Stimulated activated CD4-positive, alpha-beta T cell treated with anti-CD3 and anti-CD28 coated beads, Interleukin-4, amount 100 ng/mL, for 4 hours (primary cell): ENCODE measurements at places on chromosomes 5 and 9.

GRCh38 chr9:98369066-98369425, 113.6 kb upstream of the TBC1D2 start:
- DNase-seq = no peak

- DNase-seq = no peak
Measured at GRCh38 chr9:38294220-38294960, 98.1 kb upstream of the ALDH1B1 start.

DNA sequence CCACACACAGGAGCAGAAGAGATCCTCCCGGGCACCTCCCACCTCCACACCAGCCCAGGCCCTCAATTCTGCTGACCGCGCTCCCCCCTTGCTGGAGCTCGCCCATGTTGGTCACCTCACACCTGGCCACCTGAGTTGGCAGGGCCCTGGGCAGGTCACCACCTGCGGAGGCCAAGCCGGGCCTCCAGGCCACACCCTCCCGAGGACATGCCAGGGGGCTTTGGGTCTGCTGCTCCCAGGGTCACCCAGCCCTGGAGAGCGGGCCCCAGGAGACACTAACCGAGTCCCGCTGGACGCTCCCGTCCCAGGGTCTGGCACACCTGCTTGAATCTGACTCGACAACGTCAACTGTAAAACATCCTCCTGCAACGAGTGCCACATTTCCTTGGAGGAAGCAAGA, 2.1 kb downstream of the SOHLH1 start:
- DNase-seq = no peak

DNA sequence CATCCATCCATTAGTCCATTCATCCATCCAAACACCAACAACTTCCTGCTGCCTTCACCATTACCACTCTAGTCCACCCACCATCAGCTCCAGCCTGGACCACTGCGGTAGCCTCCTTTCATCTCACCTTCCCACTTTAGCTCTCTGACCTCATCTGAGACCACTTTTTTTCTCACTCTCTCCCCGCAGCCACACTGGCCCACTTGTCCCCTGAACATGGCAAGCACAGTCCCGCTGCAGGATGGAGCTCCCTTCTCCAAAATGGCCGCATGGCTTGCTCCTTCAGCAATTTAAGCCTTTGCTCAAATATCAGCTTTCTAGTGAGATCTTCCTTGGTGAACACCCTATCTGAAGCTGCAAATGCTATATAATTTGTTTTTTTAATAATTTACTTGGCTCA, 11.1 kb downstream of the CSF1R start:
- no peak for DNase-seq

GRCh38 chr5:74848553-74849025, 17.6 kb downstream of the FAM169A start:
- DNase-seq = no peak

GRCh38 chr9:32251539-32251938, 132.9 kb upstream of the ACO1 start:
- no peak for DNase-seq

DNA sequence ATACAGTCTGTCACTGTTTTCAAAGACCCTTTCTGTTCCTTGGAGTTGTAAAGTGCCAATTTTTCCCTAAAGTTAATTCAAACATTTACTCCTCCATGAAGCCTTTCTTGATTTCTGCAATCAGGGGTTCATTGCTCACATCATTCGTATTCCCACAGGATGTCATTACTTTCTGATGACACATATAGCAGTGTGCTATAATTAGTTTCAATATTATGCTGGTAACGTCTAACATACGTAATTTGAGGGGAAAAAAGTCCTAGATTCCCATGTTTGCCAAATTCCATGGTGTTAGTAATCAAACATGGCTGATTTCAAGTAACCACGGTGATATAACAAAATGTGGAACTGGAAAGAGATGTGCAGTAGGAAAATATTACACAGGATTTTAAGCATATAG, 468.2 kb upstream of the MEF2C start:
- DNase-seq = no peak

DNA sequence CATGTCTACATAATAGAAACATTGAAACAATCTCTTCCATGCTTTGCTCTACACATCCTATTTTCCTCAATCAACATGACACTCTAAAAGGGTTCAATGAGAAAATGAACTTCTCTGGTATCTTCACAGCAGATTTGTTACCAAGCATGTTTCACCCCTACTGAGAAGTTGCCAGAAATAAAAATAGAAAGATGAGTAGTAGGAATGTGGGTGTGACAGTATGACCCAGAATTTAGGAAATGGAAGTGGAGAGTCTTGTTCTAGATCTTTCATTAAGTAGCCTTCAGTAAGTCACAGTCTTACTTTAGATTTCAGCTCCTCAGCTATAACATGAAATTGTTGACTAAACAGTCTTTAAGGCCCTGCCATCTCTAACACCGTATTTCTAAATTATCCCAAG, 581.8 kb downstream of the EFNA5 start:
- no peak for DNase-seq

- DNase-seq = no peak
Measured at GRCh38 chr5:146440353-146440752, 6.8 kb upstream of the TCERG1 start.

- DNase-seq = no peak
Measured at GRCh38 chr9:133996531-133997520, 4.7 kb upstream of the VAV2 start.

GRCh38 chr9:31470051-31470450, 914.4 kb upstream of the ACO1 start:
- DNase-seq = no peak

GRCh38 chr9:3526997-3527940, 1.5 kb upstream of the RFX3 start:
- DNase-seq = no peak

DNA sequence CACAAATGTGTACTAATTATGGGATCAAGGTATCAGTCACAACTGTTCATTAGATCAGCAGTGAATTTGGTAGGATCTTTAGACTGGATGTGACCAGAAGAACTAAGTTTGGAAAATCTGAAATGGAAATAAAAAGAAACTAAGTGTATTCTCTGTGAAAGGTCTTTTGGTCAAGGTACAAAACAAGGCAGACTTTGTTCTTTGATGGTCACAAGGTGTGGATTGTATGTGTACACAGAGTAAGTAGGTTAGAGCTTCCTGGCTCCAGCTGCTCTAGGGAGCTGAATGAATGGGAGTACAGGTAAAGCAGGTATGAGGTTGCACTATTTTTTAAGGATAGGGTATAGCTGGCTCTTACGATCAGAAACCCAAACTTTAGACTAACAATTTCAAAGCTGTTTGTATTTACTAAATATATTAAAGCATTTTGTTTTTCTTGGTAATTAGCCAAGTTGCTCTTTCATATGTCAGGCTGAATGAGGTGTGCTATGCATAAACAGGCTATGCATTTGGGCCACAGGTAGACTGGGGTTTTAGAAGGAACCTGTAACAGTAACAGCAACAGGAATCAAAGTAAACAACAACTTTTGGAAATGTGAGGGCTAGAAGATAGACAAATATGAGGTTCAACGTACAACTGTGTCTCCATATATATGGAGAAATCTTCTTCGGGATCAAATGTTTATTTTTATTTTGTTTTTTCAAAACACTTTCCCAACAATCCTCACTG, 32.5 kb downstream of the FAM169A start:
- no peak for DNase-seq

- DNase-seq = no peak
Measured at GRCh38 chr5:128927644-128928043, 37.6 kb upstream of the SLC27A6 start.

DNA sequence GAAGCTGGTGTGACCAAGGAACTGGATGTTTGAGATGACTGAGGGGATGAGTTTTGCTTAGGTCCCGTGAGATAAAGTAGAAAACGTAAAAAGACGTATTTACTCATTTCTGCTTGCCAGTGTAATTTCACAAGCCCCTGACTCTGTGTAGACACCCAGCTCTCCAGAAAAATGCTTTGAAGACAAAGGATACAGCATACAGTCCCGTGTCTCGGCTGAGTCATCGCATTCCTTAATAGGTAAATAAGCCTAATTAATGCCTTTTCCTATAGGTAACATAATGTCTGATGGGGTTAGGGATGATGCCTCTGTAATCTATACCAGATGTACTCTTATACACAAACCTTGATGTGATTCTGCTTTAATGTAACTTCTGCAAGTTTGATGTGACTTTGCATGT, 20.2 kb downstream of the S100Z start:
- DNase-seq = no peak

GRCh38 chr9:98019098-98019497, 36.0 kb downstream of the ANP32B start:
- DNase-seq = no peak

DNA sequence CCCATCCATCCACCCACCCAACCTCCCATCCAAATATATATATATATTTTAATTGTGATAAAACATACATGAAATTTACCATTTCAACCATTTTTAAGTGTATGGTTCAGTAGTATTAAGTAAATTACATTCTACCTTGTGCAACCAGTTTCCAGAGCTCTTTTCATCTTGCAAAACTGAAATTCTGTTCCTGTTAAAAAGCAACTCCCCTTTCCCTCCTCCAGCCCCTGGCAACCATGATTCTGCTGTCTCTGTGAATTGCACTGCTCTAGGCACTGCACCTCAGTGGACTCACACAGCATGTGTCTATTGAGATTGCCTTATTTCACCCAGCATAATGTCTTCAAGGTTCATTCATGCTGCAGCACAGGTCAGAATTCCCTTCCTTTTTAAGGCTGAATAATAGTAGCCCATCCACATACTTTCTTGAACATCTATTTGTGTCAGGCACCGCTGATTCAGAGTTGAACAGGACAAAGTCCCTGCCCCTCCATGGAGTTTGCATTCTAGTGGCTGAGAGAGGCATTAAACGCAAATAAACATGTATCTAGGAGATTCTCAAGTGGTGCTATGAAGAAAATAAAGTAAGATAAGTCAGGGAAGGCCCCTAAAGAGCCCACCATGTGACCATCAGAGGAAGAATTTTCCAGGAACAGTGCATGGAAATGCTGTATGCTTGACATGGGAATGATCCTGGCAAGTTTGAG, 24.0 kb downstream of the CSF1R start:
- no peak for DNase-seq

DNA sequence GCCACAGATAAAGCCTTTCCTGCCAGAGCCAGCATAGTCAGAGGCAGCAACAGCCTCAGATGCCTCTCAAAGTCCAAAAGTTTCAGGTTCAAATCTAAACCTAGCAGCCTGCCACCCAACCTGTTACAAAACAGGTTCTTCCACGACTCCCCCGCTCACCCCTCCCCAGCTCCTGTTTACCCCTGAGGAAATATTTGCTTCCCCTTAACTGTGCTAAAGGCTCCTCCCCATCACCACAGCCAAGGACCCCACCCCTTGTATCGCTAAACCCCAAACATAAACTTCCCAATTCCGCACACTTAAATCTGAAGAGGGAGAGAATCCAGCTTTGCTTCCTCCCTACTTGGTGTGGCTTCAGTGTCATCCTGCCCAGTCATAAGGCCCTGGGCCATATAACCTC, 15.4 kb upstream of the VDAC1 start:
- DNase-seq = no peak

DNA sequence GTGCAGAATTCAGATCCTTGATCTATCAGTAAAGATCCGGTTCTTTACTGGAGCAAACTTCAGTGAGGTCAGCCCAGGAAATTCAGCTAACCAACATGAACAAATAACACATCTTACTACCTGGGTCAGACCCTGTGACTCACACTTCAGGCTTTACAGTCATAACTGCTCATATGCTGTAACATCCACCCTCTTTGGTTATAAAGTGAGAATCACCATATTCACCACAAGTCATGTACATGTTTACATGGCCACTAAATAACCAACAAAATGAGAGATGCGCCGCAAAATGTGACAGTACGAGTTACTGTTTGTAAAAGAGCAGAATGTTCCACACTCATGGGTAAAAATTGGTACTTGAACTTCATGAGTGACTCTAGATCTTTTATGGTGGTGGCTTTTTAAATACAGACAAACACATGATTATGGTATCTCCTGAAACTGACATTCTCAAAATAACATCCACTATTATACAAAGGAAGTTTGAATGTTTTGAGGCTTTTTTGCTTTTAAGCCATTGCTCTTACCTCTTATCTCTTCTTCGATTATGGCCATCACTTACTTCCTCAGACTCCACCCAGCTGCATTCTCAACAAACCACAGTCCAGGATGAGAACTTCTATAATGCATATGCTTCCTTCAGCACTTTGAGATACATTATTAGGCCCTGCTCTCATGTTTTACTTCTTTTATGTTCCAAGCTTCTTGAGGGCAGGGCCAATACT, 516.6 kb downstream of the RAB3C start:
- no peak for DNase-seq

- DNase-seq = no peak
Measured at GRCh38 chr5:127088251-127088650, 14.9 kb upstream of the C5orf63 start.

DNA sequence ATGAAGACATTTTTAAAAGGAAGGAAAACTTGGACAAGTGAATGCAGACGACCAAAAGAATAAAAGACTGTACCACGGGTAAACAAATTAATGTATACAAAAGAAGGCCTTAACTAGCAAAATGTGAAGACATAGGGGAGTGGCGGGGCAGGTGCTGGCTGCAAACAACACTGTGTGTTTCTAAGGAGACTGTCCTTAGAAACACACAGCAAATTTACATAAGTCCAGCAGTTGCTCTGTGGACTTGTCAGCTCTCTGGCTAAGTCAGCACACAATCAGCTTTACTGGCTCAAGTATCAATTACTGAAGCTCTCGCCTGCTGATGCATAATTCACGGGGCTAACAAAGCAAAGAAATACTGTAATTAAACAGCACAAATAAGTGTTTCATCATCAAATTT, 24.8 kb downstream of the PTBP3 start:
- DNase-seq = no peak

DNA sequence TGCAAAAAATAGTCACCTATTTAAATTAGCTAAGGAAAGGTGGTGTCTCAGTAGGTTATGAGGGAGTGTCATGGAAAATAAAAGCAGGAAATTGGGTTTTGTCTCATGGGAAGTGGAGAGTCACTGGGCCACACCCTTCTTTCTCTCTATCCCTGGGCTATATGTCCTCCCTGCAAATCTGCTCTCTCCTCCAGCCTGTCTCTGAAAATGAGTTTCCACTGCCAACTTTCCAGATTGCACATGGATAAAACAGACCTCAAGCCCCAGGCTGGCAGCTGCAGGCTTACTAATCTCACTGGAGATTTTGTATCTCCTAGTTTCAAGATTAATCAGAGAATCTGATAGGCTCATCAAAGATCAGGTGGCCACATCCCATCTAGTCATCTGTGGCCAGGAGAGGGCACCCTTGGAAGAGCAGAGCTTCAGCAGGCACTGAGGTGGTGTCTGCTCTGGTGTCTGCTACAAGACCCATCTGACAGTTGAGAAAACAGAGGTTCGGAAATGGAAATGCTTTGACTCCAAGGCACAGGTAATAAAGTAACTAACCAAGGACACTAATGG, 178.9 kb downstream of the MSX2 start:
- DNase-seq = no peak

DNA sequence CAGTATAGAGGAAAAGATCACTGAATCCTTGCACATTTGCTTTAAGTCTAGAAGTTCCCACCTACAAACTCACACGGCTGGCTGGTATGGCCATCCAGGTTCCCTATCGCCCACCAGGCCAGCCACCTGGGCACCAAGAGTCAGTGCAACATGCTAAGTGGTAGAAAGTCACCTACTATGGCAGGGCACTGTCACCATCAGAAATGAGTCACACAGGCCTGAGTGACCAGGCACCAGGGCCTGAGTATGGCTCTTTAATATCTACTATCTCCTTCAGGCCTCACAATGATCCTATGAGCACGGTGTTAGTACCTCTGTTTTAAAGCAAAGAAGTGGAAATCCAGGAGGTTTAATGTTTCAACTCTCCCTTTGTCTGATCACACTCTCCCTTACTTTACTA, 156.2 kb downstream of the CDK5RAP2 start:
- DNase-seq = no peak
